Left renal pelvis (tissue), 4 donors: ENCODE measurements at places on chromosomes 2 and 18. TPM values are rescaled to one million over a fixed set of nuclear protein-coding genes. Genes with fewer than 3 reads are reported as not detected.

The EPAS1 gene
- polyA plus RNA-seq: 37.7 TPM

GRCh38 chr18:47724186-47724975 is 206.1 kb downstream of the SMAD2 start:
- DNase-seq: no peak

DNA sequence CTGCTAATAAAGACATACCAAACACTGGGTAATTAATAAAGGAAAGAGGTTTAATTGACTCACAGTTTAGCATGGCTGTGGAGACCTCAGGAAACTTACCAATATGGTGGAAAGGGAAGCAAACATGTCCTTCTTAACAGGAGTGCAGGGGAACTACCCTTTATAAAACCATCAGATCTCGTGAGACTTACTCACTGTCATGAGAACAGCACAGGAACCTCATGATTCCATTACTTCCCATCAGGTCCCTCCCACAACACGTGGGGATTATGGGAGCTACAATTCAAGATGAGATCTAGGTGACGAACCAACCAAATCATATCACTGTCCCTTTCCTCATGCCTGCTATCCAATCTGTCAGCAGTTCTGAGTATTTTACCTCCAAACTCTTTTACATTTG is 586.7 kb downstream of the TDRD15 start:
- DNase-seq: no peak

GRCh38 chr2:219249203-219249980 is 3.7 kb upstream of the TUBA4B start:
- no peak for DNase-seq

- no peak for DNase-seq
Measured at GRCh38 chr2:240791221-240791800, 28.7 kb downstream of the KIF1A start.

The CD302 gene
- polyA plus RNA-seq: 34.1 TPM

The DNAH7 gene
- polyA plus RNA-seq: 9.5 TPM

GRCh38 chr2:66032226-66032775 is 402.6 kb upstream of the MEIS1 start:
- DNase-seq: no peak

DNA sequence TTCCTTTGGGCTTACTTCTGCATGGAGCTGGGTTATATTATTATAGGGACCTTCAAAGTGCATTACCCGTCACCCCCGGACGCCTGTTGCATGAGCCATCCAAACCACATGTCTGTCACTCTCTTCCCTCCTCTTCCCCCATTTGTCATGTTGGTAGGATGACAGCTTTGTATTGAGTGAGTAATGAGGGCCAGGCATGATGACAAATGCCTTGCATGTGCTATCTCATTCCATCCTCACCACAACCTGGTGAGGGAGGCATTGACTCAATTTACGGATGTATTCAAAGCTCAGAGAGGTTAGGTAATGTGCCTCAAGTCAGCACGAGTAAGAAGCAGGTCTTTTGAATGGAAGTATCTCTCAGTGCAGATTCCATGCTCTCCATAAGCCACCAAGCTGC is 510.5 kb upstream of the TNP1 start:
- DNase-seq: no peak

DNA sequence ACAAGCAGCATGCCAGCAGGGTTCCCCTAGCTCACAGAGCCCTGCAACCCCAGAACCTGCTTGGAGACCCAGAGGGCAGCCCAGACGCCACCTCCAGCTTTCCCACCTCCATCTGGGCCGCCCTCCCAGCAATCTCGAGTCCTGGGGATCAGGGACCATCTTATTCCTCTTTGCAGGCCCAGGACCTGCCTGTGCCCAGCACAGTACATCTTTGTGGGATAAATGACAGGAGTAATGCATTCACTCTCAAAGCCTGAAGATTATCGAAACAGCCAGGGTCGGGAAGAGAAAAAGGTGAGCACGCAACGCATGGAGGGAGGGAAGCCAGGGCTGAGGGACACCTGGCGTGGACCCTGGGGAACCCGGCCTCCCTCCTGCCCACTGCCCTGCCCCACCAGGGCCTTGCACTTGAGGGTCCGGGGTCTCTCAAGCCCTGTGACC is 144.1 kb downstream of the NDUFA10 start:
- DNase-seq: no peak

- DNase-seq: no peak
Measured at GRCh38 chr2:195520671-195521155, 136.3 kb upstream of the SLC39A10 start.
